ENCODE measurements at places on chromosomes 7 and 10.

- no peak for DNase-seq
Measured at GRCh38 chr10:80474941-80475340, 20.8 kb downstream of the TSPAN14 start.

- DNase-seq: no peak
Measured at GRCh38 chr7:73515178-73515577, 6.9 kb downstream of the BAZ1B start.

DNA sequence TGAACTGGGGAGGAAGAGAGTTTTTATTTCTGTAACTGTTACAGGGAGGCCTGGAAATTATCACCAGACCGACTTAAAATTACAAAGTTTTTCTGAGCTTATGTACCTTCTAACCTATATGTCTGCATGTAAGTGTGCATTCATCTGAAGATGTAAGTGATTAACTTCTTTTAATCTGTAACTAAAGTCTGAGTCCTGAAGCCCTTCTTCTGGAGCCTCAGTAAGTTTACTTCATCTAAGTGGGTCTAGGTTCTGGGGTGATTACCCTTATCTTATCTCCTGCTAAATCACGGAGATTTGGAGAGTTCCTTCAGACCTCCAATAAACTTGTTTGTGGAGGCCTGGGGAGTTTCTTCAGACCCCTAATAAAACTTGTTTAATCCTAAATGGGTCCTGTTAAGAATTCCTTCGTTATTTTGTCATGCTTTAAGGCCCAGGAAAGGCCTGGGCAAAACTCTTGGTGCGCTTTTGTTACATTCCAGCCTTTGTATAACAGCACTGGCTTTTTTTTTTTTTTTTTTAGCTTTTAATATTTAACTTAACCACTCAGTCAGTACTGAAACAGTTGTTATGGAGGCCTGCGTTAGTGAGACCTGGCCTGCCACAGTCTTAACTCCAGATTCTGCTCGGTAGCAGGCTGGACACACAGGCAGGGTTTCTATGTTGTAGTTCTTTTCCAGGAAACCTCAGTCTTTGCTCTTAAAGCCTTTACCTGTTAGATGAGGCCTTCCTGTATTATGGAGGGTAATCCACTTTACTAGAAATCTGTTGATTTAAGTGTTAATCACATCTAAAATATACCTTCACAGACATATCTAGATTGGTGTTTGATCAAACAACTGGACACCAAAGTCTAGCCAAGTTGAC, 33.0 kb downstream of the TPST1 start:
- DNase-seq: no peak

GRCh38 chr7:124996778-124997177, 67.2 kb upstream of the POT1 start:
- peak; percentile 43 for DNase-seq

DNA sequence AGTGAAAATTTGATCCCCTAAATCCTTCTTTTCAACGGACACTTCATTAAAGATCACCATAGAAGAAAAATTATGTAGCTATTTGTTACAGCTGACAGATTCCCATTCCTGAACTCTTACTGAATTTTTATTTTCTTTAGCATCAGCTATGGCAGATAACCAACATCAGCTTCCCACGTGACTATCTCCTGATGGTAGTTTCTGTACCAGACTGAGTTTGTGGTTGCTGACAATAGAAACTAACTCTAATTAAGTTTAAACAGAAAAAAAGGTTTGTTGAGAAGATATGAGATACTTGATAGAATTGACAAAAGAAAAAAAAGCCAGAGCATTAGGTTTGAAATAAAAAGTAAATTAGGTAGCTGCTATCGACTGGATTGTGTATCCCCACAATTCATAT, 101.8 kb downstream of the DYNC1I1 start:
- no peak for DNase-seq

DNA sequence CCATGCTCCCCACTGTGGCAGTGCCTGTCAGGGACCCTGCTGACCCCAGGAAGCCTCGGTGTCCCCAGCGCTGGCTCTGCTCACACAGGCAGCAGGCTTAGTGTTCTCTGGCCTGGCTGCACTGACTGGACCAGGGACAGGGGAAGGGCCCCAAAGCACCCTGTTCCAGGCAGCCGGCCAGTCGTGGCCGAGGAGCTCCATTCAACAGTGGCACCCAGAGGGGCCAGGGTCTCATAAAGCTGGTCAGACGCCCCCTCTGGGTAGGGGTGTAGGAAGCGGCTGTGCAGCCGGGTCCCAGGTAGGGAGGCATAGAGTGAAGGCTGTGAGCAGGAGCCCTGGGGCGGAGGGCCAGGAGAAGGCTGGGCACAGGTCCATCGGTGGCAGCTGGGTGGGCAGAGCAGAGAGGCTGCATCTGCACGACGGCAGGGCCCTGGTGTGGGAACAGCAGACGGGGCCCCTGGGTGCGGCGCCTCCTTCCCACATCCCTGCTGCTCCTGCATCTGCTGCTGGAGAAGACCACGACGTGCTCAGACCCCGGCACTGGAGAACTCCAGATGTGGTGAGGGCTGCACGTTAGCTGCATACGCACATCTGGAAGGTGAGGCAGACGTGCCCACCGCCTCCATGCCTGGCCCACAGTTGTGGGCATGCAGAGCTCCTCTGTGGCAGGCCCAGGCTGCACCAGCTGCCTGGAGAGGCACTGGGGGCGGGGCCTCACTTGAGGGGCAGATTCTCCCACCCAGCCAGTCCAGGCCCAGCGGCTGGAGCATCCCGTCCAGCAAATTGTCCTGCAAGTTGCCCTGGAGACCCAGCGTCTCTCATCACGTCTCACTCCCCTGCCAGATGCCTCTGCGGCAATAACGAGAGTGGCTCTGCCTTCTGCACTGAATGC, 25.1 kb downstream of the MNX1 start:
- DNase-seq: no peak

GRCh38 chr10:32937911-32938424, 20.1 kb downstream of the ITGB1 start:
- no peak for DNase-seq

GRCh38 chr10:132102071-132102716, 36.4 kb downstream of the JAKMIP3 start:
- DNase-seq: no peak

DNA sequence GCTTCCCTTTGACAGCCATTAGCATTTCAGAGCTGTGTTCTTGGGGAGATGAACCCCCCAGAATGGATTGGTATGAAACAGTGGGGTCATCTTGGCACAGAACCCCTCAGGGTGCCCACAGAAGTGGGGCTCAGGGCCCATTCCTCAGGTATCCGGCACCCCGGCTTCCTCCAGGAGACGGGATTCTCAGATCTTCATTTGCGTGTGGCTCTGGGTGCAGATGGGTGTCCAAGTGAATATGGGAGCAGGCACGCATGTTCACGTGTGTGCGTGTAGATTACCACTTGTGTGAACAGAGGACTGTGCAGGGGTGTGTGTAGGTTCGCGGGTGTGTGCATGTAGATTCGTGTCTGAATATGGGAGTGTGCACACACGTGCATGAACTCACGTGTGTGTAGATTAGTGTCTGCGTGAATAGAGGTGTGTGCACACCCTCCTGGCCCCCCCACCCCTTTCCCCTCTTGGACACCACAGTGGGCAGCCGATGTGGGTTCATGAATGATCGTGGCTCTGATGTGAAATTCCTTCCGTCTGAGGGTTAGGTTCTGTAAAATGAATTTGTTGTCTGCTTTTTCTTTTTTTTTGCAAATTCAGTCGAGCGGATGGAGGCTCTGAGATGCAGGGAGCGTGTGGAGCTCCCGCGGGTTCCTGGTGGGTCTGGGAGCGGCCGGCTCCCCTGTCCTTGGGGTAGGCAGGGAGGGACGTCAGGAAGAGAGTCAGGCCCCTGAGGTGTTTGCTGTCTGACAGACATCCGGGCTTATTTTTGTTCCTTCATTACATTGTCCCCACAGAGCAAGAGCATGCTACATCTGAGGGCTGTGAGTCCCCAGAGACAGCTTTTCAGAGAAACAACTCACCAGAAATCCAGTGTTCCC, 7.4 kb downstream of the ELFN1 start:
- DNase-seq: no peak

GRCh38 chr7:156475179-156475578, 165.4 kb upstream of the RNF32 start:
- DNase-seq: no peak

- DNase-seq: no peak
Measured at GRCh38 chr7:130881799-130882141, 147.8 kb upstream of the KLF14 start.

DNA sequence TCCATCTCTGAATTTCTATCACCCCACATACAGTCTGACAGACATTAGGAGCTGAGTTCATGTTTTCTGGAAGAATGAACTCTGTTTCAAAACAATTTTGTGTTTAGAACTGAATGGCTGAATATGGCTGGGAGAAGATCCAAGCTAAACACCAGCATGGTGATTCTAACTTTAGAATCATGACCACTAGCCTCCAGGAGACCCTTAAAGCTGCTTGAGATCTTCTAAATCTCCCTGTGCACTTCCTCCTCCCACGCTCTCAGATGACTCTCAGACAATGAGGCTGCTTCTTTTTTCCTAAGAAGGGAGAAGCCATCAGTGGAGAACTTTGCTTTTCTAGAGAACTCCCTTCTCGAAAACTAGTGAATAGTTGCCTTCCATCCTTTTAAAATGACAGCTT, 711.2 kb downstream of the GRID1 start:
- DNase-seq: no peak

GRCh38 chr7:147570390-147570789, 1020.2 kb upstream of the C7orf33 start:
- no peak for DNase-seq

DNA sequence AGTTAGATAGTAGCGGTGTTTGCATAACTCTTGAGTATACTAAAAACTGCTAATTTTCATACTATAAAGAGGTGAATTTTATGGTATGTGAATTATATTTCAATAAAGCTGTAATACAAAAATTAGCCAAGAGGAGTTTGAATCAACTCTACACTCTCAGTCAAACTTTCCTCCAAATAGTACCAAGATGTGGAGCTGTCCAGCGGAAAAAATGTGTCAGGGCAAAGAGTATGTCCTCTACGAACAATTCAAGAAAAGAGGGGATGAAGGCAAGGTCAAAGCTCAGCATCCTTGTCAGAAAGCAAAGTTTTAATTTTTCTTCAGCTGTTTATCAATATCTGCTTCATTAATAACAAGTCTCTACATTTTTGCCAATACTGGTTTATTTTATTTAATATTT, 51.8 kb upstream of the CDC14C start:
- no peak for DNase-seq

- DNase-seq: no peak
Measured at GRCh38 chr7:103001210-103001609, 73.4 kb downstream of the FBXL13 start.

DNA sequence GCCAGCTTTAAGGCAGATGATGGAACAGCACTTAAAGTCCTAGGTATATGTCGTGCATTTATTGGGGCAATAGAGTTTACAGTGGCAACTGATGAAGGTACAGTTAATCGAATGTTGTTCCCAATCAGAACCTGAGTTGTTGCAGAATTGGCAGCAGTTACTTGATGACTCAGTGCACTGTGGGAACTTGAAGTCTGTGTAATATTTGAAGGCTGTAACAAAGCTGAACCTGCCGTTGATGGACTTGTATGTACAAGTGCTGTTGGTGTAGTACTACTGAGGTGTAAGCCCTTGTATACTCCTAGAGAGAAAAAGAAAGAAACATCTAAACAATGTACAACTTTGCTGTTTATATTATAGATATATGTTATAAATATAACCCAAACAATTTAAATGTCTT, 75.3 kb downstream of the EPC1 start:
- DNase-seq: no peak

DNA sequence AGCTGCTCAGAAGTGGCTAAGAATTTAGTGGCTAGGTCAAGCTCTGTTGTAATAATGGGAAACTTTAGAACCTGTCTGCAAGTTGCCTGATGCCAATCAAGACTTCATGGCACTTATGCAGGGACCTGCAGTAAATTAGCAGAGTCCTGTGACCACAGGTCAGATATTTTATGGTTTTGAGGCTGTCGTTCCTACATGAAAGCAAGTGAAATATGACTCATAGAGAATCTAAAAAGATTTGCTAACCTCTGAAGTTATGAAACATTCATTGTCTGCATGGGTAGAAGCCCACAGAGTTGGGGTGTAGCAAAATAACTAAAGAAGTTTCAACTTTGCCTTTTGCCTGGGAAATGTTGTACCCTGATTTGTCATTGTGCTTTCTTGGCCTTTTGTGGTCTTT, 32.3 kb downstream of the SLC39A12 start:
- no peak for DNase-seq

DNA sequence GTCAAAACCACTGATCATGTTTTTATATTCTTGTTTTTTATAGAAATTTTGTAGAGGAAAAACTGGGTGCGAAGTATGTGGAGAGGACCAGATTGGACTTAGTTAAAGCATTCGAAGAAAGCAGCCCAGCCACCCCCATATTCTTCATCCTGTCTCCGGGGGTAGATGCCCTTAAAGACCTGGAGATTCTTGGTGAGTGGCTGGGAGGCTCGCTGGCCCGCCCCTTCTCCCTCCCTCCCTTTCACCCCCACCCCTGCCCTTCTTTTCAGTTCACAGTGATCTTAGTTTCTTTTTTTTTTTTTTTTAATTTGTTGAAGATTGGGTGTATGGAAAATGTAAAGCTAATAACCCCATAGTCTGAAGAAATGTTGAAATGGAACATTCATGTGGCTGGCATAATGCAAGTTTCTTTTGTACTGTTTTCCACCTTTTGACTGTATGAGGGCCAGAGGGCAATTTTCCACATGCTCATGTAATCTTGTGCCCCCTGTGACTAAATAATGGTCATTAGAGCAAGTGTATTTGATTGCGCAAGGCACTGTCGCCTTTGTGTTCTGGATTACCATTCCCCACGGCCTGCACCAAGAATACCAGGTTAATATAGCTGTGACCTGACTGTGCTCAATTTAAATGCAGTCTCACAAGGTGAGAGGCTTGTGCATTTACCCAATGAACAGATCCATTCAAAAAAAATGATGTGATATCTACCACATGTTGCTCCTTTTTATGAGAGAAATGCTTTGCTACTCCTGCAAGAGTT, 77.7 kb downstream of the CDCA7L start:
- no peak for DNase-seq

- DNase-seq: no peak
Measured at GRCh38 chr7:124364283-124364682, 331.4 kb upstream of the TMEM229A start.

GRCh38 chr7:34760271-34760670, 102.3 kb downstream of the NPSR1 start:
- no peak for DNase-seq

GRCh38 chr10:17655567-17656146, 11.7 kb downstream of the STAM start:
- DNase-seq: no peak

GRCh38 chr7:107043491-107043890, 1.0 kb upstream of the PRKAR2B start:
- no peak for DNase-seq

GRCh38 chr7:142862351-142862750, 7.5 kb downstream of the EPHB6 start:
- DNase-seq: no peak
